Activated CD4-positive, alpha-beta T cell treated with anti-CD3 and anti-CD28 coated beads, Interleukin-2, Interleukin-4, amounts not matched to agents 100 ng/mL and 50 ng/mL, durations not matched to agents 16 hours and 8 hours (primary cell): ENCODE measurements at places on chromosomes 6 and 20.

DNA sequence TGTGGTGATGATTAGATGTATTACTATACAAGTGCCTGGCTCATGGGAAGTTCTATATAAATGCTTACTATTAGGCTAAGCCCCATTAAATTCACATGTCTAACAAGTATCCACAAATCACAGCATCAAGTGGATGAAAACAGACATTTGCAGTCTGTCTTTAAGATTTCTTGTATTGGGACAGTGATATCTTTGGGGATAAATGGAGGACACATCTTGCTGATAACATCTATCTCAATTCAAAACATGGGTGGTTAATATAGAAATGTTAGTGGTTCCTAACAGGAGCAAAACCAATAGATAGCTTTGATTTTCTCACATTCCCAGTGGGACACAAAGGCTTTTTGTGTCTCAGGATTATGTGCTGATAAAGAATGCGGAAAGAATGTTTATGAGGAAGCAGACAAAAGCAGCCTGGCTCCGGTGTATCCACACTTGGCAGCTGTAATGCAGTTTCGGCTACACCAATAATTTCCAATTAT, 29.3 kb downstream of the PTPRK start:
- no peak for DNase-seq

GRCh38 chr6:65052626-65053025, 654.4 kb downstream of the EYS start:
- DNase-seq = no peak

GRCh38 chr6:104322841-104323240, 536.9 kb downstream of the HACE1 start:
- DNase-seq = no peak

- no peak for DNase-seq
These were observed 55.8 kb downstream of the TMEM200A start for GRCh38 chr6:130421585-130421984.

DNA sequence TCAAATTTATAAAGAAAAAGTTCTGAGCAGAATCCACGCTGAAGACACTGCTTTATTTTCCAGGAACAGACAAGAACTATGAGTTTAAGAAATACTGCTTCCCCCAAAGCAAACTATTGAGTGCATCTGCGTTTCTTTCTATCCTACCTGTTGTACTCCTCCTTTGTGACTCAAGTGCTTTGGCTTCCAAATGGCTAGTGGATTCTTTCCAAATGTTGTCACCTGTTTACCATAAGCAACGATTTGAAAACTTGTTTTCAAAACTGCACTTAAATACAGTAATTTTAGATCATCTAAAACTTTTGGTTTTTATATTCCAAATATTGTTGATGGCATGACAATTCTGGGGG, 9.5 kb downstream of the PXDC1 start:
- no peak for DNase-seq

DNA sequence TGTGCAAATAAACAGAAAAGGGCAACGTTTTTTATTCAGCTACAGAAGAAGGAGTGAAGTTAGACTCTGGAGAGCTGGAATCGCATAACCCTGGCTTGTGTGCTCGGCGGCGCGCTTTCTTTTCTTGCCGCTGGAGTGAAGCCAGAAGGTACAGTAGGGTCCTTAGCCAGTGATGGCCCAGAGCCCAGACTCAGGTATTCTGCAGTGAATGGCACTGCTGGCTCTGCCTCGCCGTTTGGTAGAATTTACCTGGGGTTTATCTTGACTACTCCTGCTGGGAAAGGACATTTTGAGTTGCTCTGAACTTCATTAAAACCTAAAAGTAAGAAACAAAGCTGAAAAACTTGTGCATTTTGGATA, 56.9 kb upstream of the TIAM2 start:
- DNase-seq = no peak

DNA sequence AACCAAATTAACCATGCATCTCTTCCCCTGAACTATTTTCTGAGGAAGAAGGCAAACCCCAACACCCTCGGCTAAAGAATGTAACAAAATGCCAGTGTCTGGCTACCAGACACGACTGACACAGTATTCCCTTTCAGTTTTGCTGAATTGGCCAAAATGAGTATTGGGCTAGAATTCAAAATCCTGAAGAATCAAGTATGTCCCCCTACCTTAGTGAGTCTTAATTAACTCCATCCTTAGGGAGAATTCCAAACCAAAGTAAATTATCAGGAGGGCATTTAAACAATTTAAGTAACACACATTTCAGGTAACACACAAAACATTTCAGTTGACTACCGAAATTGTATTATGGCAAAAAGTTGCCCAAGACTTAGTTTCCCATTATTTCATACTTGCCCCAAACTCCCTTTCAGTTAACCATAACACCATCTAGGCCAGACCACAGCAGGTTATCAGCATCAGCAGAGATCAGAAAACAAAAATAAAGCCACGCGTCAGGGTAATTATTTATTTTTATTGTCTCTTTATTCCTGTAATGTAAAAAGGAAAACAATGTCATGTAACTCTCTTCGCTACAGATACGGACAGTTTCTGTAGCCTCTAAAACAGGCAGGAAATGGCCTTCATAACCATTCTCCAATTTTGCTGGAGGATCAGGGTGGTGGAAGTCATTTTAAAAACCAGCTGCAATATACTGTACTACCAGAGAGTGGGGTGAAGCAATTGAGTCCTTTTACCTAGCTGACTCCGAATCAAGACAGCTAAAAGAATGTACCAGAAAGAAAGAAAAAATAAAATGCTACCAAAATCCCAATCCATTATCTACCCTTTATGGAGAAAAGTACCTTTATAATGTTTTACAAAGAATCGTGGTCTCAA, 1.9 kb downstream of the SNX5 start:
- DNase-seq = peak; percentile 58

- DNase-seq = no peak
These were observed 422.5 kb upstream of the RGS17 start for GRCh38 chr6:153553627-153554026.

DNA sequence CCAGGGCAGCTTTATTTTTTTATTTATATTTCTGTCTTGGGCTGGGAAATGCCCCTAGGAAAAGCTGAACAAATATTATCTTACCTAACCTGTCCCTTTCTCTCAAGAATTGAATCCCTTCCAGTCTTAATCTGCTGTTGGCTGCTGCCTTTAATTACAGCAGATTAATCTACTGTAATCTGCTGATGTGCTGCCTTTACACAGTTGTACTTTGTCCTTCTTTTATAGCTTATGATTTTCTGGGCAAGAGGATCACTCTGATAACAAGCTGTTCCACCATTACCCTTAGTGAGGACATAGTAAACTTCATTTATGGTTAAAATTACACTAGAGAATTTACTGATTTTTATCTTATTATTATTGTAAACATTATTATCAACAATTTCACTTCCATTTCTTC, 234.5 kb upstream of the MAN1A1 start:
- DNase-seq = no peak

DNA sequence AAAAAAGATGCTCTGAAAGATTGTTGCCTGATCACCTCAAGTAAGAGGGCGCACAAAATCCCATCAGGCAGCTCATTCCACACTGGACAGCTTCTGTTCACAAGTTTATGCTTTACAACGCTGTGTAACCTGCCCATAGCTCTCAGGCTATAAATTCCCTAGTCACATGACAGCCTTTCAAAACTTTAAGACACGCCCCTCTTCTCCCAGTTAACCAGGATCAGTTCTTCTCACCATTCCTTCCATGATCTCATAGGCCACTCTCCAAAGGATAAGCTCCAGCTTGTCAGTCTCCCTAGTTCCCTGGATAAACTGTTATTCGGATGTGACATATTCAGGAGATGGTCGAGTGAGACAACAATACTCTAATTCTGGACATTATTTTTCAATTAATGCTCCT, 15.0 kb downstream of the ADNP start:
- no peak for DNase-seq

DNA sequence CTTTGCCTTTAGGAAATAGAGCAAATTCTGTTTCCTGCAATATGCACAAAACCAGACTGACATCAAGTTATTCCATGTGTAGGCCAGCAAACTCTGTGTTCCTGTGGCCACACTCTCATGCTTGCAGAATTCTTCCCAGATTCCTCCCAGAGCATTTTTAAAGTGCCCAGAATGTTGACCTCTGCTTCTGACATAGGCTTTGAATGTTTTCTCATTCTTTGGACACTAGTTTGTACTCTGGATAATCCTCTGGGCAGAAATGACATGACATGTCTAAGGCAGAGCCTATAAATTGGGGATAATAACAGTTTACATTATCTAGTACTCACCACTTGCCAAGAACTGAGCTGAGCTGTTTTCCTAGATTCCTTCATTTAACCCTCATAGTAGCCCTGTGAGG, 9.2 kb upstream of the EFHC1 start:
- DNase-seq = no peak

GRCh38 chr20:50019466-50020256, 36.9 kb downstream of the SNAI1 start:
- no peak for DNase-seq

DNA sequence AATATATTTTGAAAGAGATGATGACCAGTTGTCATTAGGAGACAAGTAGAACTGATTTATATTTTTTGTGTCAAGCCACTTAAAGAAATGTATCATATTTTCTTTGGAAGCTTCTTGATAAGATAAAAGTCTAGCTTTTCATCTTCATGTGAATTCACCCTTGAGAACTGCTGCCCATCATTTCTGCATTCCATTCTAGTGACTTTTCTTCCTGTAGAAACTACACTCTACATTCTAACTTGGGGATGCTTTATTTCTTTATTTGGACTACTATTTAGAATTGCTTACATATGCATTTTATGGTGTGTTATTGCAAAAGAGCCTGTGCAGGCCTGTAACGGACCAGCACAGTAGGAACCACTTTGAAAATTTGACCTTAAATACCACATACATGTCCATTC, 335.0 kb upstream of the KCNQ5 start:
- no peak for DNase-seq

DNA sequence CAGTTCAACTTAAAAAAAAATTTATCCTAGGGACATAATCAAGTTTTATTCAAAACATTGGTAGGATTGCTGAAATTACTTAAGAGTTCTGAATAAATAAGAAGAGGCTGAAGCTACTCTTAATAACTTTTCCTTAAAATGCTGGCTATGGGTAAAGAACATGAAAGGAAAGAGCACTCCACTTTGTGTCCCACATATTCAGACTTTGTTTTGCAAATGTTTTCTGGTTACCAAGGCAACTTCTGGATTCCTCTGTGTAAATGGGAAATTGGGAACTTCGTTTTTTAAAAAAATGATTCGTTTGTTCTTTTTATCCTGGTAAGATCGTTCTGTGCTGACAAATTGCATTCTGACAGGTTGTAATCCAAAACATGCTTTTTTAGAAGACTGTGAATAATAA, 115.0 kb downstream of the KIF6 start:
- DNase-seq = no peak

GRCh38 chr20:46347841-46348803, 39.8 kb upstream of the CDH22 start:
- no peak for DNase-seq

DNA sequence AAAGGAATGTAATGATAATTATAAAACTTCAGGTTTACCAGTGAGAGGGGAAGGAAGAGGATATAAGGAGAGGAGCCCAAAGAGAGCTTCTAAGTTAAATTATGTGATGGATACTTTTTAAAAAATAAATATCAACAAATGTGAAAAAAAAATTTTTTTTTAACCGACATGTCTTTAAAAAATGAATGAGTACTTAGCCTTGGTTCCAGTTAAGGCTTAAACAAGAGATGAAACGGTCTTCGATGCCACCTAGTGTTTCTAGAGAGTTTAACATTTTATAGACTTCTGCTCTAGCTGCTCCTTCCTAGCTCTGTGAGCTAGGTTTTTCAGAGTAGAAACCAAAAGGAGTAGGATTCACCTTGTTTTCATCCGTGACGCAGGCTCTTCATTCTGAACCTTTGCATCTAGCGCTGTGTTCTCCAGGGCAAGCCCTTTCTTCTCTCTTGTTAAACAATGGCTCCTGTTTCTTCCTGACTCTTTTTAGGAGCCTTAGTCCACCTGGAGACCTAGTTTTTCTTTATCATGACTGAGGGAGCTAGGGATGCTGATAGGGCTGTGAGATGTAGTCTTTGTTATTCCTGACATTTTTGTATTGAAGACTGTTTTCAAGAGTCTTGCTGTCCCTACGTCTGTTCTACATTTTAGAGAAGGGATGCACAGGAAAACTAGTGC, 42.4 kb upstream of the GNRH2 start:
- peak; percentile 62 for DNase-seq

DNA sequence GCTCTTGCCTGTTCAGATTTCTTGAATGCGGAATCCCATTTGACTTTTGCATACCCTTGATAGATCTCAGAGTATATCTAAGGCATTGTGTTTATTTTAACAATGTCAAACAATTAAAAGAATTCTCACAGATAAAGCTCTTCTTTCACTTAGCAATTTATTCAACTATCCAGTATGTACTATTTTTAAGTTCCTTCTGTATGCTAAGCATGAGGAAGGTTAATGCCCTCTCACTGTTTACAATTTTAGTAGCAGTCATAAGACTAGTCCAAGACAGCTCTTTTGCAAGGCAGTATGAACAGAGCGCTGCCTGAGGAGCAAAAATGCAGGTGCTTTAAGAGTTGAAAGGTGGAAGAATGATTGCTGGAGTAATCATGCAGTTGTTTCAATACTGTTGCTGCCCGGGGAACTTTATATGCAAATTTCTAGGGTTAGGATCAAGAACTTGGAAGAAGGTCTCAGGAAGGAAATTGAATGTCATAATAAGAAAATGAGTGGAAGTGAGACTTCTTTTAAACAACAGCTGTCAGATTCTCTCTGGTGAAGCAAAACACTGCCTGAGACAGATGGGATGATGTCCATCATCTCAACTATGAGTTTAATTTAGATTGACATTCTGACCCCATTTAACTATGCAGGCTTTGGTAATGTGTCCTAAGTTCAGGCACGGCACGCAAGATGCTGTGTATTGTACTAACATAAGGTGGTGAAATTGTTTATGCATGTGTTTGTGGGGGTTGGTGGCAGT, 1303.5 kb upstream of the CITED2 start:
- DNase-seq = no peak

DNA sequence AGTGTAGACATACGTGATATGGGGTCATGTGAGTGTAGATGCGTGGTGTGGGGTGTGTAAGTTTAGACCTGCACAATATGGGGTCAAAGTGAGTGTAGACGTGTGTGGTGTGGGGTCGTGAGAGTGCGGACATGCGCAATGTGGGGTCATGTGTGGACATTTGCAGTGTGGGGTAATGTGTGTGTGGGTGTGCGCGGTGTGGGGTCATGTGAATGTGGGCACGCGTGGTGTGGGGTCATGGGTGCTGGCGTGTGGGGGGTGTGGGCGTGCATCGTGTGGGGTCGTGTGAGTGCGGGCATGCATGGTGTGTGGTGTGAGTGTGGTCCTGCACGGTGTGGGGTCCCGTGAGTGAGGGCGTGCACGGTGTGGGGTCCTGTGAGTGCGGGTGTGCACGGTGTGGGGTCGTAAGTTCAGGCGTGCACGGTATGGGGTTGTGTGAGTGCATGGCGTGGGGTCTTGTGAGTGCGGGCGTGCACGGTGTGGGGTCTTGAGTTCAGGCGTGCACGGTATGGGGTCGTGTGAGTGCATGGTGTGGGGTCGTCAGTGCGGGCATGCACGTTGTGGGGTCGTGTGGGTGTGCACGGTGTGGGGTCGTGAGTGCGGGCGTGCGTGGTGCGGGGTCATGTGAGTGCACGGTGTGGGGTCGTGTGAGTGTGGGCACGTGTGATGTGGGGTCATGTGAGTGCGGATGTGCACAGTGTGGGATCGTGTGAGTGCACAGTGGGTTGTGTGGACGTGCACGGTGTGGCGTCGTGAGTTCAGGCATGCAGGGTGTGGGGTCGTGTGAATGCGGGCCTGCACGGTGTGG, 14.3 kb downstream of the PCMTD2 start:
- no peak for DNase-seq
